BJ (cell line): ENCODE measurements at places on chromosomes 16 and 17.

DNA sequence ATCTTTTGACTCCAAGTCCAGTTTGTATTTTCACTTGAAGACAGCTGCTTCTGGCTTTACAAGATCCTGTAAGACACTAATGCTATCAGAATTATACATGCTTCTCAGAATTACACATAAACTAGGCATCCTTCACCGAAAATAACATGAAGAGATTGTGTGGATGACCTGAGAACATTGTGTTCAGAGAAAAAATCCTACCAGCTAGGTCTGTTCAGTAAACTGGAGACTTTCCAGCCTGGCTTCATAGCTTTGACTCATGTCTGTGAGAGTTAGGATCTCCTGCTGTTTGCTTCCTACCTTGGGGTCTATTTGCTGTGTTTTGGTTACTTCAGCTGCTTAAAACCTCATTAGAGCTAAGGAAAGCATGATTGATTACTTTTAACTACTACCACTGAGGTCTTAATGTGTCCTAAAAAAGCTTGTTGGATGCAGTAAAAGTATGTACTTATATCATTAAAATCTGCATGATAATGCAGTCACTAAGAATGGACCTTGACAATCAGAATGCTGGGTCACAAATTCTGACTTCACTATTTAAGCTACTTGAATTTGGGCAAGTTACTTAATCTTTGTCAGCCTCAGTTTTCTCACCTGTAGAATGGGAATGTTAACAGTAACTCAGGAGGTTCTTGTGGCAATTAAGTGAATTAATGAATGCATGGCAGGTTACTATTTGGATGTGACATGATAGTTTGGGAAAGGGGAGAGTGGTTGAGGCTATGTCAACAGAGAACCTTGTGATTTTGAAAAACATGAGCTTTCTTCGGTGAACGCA, 8.0 kb upstream of the MYH13 start:
- no peak for DNase-seq

DNA sequence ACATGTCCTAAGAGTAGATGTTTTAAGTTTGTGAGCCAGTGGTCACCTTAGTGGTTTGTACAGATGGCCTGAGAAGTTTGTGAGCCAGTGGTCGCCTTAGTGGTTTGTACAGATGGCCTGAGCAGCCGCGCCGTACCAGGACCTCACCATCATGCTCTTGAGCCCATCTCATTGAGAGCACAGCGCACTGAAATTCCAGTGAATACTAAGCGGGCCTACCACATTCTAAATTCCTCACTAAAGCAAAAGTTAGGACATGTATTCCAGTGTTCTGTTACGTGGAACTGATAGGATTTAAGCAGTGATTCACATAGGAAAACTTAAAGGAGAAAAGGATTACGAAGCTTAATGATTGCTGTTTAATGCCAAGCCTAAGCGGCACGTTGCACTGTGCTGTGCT, 3.9 kb downstream of the USP10 start:
- no peak for DNase-seq

- no peak for DNase-seq
Observed at GRCh38 chr17:35314415-35315216, 58.8 kb downstream of the SLFN11 start.

GRCh38 chr16:88643644-88643932, 5.2 kb downstream of the IL17C start:
- no peak for DNase-seq

GRCh38 chr17:2406271-2406902, 5.5 kb upstream of the MNT start:
- DNase-seq = no peak

- no peak for DNase-seq
Observed at GRCh38 chr16:74315059-74315458, 18.4 kb downstream of the PSMD7 start.

DNA sequence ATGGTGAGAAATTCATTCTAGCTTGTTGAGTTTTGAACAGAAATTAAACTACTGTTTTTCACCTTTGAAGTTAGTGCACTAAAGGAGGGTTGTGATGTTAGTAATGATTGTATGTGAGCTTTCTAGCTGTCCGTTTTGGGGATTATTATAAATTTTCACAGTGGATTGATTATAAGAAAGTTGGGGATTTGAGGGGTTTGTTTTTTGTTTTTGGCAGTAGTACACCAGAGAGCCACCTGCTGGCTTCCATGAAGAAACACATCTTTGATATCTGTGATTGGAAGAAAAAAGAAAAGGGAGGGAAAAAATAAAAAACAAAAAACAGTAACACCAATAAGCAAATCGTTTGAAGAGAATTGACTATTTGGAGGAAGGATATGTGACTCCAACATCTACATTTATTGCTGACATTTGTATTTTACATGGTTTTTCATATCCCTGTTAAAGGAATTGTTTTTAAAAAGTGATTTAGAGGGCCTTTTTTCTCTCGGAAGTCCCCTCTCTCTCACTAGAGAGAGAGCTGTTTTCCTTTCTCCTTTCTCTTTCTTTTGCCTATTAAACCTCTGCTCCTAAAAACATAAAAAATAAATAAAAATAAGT, 1469.5 kb upstream of the GOT2 start:
- DNase-seq = no peak

DNA sequence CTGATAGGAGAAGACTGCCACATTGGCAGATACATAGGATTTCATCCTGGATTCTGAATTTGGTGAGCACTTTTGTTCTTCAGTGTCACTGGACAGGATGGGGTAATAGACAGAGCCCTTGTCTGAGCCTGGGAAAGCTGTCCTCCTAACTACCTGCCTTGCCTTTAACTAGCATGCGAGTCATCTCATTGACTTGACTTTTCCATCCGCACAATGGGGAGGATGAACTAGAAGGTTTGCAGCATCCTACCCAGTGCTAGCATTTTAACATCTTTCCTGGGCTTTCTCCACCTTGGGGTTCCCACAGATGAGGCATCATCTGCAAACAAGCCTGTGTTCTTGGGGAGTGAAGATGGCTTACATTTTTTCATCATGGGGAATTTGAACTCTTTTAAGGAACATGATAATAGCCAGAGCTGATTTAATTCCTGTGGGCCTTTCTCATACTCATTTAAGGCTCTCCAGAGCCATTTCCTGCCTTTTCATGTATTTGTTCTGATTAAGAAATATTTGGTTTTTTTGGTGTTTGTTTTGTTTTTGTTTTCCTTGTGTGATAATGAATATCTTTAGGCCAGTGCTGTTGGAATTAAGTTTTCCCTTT, 139.5 kb downstream of the MSI2 start:
- no peak for DNase-seq

DNA sequence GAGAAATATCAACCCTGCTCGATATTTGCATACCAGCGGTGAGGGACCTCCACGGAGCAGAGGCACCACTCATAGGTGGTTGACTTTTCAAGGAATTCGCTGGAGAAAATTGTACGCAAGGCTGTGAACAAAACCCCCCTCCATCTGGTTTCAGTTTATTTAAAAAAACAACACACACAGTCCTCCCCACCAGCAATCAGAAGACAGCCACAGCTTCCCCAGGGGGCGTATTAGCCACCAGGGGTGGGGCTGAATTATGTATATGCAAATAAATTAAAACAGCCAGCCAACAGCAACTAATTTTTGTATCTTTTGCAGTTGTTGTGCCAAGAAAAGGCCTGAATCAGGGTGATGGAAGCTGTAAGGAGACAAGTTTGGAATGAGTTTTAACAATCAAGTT, 5.9 kb upstream of the HSD11B2 start:
- DNase-seq = no peak

DNA sequence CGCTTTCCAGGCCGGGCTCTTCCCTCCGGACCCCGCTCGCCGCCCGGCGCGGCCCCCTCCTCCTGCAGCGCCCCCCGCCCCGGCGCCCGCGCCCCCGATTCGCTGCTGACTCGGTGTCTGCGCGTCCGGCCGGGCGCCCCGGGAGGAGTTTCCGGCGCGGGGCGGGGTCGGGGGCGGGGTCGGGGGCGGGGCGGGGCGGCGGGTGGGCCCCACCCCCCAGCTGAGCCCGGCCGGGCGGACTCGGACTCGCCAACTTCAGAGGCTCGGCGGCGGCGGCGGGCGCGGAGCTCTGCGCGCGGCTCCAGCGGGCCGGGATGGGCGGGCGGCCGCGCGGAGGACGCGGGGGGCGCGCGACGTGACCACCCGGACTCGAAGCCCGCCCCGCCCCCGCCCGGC, at the start of gene METRNL:
TSS of gene METRNL (plus strand) at position 258 of the 396 bp plus-strand sequence. CDS start 207 bp downstream, outside the sequence.
- no peak for DNase-seq

GRCh38 chr16:57622361-57623250, 5.8 kb upstream of the ADGRG1 start:
- DNase-seq = no peak

- no peak for DNase-seq
Observed at GRCh38 chr17:2214047-2214928, 89.3 kb downstream of the SMG6 start.

DNA sequence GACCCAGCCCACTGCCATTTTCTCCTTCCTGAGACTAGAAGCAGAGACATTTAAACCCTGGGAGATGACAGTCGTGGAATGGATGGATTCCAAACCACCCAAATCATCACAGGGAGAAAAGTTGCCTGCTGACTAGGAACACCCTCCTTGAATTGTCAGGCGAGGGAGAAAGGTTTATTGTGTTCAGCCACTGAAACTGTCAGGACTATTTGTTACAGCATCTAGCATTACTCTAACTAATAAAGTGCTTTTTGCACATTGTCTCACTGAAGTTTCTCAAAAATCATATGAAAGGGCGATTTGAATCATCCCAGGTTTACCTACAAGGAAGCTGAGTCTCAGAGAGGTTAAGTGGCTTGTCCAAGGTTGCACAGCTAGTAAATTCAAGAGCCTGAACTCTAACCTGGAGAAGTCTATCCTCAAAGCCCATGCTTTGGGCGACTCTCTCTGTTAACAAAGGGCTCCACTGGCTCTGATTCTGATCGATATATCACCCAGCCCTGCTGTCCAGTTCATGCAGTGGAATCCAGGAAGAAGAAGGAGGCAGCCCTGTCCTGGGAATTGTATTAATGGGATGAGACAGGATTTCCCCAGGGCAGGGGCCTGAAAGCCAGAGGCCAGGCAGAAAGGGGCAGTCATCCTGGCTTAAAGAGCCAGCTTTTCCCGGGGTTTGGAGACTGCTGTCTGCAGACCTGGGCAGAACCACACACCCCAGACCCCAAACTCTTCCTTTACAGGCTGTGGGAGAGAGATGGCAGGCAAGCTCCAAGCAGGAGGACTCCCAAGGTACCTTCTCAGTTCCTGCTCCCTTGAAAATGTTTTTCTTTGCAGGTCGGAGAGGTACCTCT, 37.5 kb downstream of the IRX3 start:
- DNase-seq = no peak

- no peak for DNase-seq
Observed at GRCh38 chr16:58832386-58832895, 98.3 kb upstream of the GOT2 start.

GRCh38 chr16:11224894-11225676, 30.9 kb downstream of the SOCS1 start:
- no peak for DNase-seq

- no peak for DNase-seq
Observed at GRCh38 chr17:37720989-37721388, 23.9 kb downstream of the HNF1B start.

- peak; percentile 23 for DNase-seq
Observed at GRCh38 chr17:32998111-32998886, 6.7 kb downstream of the SPACA3 start.

GRCh38 chr17:74424657-74425056, 7.2 kb upstream of the GPRC5C start:
- DNase-seq = no peak

DNA sequence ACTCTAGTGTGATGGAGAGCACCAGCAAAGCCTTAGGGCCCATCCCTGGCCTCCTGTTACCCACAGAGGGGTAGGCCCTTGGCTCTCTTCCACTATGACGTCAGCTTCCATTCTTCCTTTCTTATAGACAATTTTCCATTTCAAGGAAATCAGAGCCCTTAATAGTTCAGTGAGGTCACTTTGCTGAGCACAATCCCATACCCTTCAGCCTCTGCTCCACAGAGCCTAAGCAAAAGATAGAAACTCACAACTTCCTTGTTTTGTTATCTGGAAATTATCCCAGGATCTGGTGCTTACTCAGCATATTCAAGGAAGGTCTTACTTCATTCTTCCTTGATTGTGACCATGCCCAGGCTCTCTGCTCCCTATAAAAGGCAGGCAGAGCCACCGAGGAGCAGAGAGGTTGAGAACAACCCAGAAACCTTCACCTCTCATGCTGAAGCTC, at the start of gene CCL8:
TSS of gene CCL8 (plus strand) at position 397 of the 445 bp plus-strand sequence. CDS start 67 bp downstream, outside the sequence.
- DNase-seq = no peak

- no peak for DNase-seq
Observed at GRCh38 chr17:8038954-8039610, at the start of gene ALOX15B. TSS of gene ALOX15B (plus strand) at chr17:8039059. CDS start at chr17:8039156, 97 bp downstream.

DNA sequence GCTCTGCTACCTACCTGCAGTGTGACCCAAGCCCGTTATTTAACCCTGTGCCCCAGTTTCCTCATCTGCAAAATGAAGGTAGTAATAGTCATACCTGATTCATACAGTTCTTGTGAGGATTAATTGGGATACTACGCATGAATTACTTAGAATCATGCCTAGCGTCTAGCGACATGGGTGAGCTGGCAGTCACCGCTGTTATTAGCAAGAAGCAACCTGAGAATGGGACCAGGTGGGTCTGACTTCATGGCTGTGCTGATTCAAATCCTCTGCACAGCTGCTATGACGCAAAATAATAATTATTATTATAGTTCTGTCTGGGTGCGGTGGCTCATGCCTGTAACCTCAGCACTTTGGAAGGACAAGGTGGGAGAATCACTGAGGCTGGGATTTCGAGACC, 7.9 kb downstream of the SOCS1 start:
- no peak for DNase-seq

DNA sequence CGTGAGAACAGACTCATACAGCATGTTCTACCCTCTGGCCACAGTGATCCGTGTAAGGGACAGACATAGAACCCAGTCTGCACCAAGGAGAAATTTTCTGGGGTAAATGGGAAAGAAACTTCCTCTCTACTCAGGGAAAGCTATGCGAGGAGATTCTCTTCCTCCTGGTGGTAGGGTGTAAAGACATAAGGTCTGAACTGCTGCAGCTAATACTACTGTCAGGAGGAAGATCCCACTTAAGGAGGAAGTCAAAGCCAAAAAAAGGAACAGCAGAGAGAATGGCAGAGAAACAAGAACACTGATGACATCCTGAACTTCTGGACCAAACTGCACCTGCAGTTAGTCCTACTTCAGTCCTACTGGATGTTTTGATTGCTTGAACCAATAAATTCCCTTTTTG, 7.1 kb upstream of the TM4SF5 start:
- DNase-seq = no peak

- DNase-seq = no peak
Observed at GRCh38 chr16:67116388-67117311, 6.9 kb downstream of the PHAF1 start.

GRCh38 chr16:83433201-83433600, 374.6 kb upstream of the HSBP1 start:
- no peak for DNase-seq

DNA sequence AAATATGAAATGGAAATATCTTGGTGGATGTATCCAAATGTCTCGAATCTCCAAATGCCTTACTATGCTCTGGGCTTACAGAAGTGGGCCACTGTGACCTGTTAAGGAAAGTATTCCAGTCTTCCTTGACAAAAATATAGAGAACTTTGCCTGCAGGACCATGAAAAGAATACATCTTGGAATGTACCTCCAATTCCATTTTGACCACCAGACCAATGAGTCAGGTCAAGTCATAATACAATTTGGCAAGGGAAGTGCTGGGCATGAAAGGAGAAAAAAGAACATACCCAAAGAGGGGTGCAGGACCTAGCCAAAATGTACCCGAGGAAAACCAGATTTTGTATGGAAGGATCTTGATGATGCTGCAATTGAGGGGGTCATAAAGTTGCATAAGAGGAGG, 1153.7 kb upstream of the GOT2 start:
- DNase-seq = no peak

- peak; percentile 87 for DNase-seq
Observed at GRCh38 chr16:17511340-17511739, 40.6 kb upstream of the XYLT1 start.

GRCh38 chr16:63373744-63374143, 1337.5 kb upstream of the CDH8 start:
- DNase-seq = no peak
